ENCODE measurements at places on chromosomes 13 and 19.

DNA sequence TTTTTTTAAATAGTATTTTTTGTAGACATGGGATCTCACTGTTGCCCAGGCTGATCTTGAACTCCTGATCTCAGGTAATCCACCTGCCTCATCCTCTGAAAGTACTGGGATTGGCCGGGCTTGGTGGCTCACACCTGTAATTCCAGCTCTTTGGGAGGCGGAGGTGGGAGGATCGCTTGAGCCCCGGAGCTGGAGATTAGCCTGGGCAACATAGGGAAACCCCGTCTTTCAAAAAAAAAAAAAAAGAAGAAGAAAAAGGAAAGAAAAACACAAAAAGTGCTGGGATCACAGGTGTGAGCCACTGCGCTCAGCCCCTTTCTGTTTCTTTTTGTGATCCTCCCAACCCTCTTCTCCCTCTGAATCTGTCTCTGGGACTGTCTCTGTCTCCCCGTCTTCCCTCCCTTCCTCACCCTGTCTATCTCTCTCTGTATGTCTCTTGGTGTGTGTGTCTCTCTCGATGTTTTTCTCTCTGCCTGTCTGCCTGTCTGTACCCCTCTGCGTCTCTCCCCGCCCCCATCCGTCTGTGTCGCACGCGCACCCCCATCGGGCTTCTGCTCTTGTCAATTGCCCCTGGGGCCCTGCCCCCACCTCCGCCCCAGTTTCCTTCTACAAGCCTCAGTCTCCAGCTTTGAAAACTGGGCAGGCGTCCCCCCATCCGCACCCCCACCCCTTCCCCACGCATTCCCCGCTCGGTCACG lies 540 bp upstream of the ZFP36 start:
- no peak for DNase-seq

DNA sequence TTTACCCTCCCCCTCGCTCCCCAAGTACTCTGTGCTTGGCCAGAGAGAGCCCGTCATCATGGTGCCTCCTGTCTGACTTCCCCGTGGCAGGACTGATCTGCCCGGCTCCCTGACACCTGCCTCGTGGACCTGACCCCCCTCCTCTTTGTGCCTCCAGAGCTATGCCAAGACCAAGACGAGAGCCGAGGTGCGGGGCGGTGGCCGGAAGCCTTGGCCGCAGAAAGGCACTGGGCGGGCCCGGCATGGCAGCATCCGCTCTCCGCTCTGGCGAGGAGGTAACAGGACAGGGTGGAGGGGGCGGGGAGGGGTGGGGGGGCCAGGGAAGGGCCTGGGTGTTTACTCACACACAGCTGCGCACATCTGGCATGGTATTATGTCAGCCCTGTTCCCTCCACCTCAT lies 4.5 kb downstream of the MRPL4 start:
- no peak for DNase-seq

DNA sequence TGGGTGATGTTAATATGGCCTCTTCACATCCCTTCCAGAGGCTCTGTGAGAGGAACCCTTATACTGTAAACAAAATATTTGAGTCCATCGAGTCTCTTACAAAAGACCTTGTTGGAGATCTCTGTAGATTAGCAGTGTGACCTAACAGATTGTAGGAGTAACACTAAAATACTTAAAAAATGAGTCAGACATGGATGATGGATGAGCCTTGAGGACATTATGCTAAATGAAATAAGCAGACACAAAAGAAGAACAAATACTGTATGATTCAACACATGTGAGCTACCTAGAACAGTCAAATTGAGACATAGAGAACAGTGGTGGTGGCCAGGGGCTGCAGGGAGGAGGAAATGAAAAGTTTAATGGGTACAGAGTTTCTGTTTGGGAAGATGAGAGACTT lies 152.2 kb upstream of the UBL3 start:
- DNase-seq, result no peak

- DNase-seq, result no peak
These were observed 1.8 kb upstream of the KCTD15 start for GRCh38 chr19:33794683-33795369.

DNA sequence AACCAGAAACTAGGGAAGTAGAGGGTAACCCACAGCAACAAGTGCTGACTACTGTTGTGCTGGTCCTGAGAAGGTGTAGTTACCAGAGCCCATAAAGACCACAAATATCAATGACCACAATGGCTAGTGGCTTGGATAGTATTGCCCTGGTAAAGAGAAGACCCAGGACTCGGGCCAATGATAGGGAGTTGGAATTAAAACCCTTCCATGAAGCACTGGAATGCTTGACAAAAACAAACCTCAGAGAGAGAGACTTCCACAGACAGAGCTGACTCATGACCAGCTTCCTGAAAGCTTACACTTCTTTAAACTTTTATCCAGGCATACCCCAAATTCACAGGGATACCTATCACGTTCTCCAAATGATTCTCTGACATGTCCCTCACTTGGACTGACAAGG lies 60.5 kb downstream of the WDR87 start:
- DNase-seq, result no peak

DNA sequence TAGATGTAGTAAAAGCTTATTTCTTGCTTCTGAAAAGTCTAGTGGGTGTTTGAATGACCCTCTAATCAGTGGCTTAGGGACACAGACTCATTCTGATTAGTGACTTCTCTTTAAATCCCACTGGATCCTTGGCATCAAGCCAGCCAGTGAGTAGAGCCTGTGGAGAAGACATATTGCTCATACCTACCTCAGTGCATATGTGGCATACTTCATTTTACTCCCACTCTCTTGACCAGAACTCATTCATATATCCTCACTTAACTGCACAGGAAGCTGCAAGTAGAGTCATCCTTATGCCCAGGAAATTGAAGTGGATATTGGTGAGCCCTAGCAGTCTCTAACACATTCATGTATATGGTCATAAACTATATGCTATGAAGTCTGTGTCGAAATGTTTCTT lies 148.3 kb downstream of the PDS5B start:
- DNase-seq, result no peak

- no peak for DNase-seq
These were observed 1518.3 kb upstream of the SLC10A2 start for GRCh38 chr13:104584481-104584880.

- no peak for DNase-seq
These were observed at the start of gene ZNF285 for GRCh38 chr19:44401139-44402115. ZNF285 (minus strand) TSS chr19:44401608; CDS start chr19:44397213, 4,395 bp downstream.

DNA sequence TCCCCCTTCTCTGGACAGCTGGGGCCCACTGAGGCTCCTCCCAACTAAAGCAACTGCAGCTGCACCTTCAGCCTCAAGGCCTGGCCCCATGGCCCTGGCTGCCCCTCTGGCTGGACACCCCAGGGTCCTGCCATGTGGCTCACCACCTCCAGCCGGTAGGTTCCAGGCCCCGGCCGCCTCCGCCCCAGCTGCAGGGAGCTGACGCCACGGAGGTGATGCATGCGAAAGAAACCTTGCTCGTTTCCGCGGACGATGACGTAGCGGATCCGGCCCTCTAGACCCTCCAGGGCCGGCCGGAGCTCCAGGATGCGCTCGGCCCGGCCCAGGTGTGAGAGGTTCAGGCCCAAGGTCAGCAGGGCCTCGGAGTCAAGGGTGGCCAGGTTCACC lies 13.3 kb downstream of the CCL25 start:
- no peak for DNase-seq

- DNase-seq, result no peak
These were observed 119.2 kb downstream of the FRY start for GRCh38 chr13:32150794-32151193.
